ENCODE measurements at places on chromosomes 2 and 18.

- no peaks in the 10 kb centered on the region for H3K36me3 ChIP-seq
- H3K27me3 ChIP-seq = no peaks in the 10 kb centered on the region
- H3K4me3 ChIP-seq = no peak overlapping the region
- no peak overlapping the region for H3K27ac ChIP-seq
- no peak for DNase-seq
These were observed 234.4 kb downstream of the SOCS6 start for GRCh38 chr18:70523035-70523791.

GRCh38 chr2:106849253-106849652, 36.7 kb downstream of the ST6GAL2 start:
- H3K4me1 ChIP-seq = peaks cover 48% of the 10 kb centered on the region
- H3K27ac ChIP-seq = peak overlapping the region; percentile 91
- no peaks in the 10 kb centered on the region for H3K27me3 ChIP-seq
- DNase-seq = no peak

DNA sequence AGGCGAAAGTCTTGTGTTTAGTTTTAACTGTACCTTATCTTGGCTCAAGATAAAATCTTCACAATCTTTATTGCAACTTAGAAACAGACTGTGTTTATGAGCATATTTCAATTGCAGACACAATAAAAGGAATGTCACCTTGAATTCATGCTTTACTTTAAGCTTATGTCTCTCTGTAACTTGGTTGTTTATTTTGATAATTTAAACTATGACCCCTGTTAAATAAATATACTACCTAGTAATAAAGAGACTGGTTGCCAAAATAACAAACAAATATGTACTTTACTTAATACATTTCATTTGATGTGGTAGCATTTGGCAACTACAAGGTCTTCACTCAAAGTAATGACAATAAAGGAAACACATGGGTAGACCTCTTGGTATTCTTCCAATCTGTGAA, 202.6 kb downstream of the KCNJ3 start:
- H3K4me3 ChIP-seq = no peak overlapping the region
- H3K27ac ChIP-seq = no peak overlapping the region
- no peak for DNase-seq
- H3K4me1 ChIP-seq = no peaks in the 10 kb centered on the region
- H3K36me3 ChIP-seq = no peaks in the 10 kb centered on the region

DNA sequence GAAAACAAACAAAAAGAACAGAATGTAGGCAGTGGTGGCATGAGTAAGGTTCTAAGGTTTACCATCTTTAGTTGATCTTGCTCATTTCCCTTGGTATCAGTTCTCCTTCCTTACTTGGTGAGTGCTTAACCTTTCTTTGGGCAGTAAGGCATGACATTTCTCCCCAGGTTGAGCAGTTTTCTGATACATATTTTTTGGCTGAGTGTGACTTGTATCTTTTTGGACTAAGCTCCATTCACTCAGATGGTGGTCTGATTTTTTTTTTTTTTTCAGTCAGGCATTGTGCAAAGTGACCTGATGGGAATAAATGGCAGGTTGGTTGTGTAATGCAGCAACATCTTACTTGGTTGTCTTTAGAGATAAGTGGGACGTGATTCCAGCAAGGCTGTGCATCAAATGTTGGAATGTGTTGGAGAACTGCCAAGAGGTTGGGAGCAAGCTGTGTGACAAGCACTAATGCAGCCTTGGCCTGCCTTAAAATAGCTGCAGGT, 15.1 kb downstream of the SPTBN1 start:
- H3K36me3 ChIP-seq = no peaks in the 10 kb centered on the region
- H3K27me3 ChIP-seq = no peaks in the 10 kb centered on the region
- peaks cover 37% of the 10 kb centered on the region for H3K4me1 ChIP-seq
- DNase-seq = no peak
- H3K4me3 ChIP-seq = no peak overlapping the region

GRCh38 chr2:62456721-62457539, 49.1 kb downstream of the TMEM17 start:
- peak overlapping the region; percentile 91 for H3K4me3 ChIP-seq
- no peaks in the 10 kb centered on the region for H3K4me1 ChIP-seq
- peak; percentile 16 for DNase-seq
- no peaks in the 10 kb centered on the region for H3K36me3 ChIP-seq

GRCh38 chr2:237915576-237915975, 51.2 kb upstream of the UBE2F start:
- no peak for DNase-seq
- peaks cover 9% of the 10 kb centered on the region for H3K36me3 ChIP-seq

GRCh38 chr2:99987160-99987559, 155.2 kb downstream of the AFF3 start:
- no peak overlapping the region for H3K27ac ChIP-seq
- no peaks in the 10 kb centered on the region for H3K36me3 ChIP-seq
- H3K27me3 ChIP-seq = no peaks in the 10 kb centered on the region

DNA sequence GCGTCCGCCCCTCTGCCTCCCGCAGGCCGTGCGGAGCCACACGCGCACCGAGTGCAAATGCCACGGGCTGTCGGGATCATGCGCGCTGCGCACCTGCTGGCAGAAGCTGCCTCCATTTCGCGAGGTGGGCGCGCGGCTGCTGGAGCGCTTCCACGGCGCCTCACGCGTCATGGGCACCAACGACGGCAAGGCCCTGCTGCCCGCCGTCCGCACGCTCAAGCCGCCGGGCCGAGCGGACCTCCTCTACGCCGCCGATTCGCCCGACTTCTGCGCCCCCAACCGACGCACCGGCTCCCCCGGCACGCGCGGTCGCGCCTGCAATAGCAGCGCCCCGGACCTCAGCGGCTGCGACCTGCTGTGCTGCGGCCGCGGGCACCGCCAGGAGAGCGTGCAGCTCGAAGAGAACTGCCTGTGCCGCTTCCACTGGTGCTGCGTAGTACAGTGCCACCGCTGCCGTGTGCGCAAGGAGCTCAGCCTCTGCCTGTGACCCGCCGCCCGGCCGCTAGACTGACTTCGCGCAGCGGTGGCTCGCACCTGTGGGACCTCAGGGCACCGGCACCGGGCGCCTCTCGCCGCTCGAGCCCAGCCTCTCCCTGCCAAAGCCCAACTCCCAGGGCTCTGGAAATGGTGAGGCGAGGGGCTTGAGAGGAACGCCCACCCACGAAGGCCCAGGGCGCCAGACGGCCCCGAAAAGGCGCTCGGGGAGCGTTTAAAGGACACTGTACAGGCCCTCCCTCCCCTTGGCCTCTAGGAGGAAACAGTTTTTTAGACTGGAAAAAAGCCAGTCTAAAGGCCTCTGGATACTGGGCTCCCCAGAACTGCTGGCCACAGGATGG, 7.1 kb upstream of the WNT10A start:
- no peaks in the 10 kb centered on the region for H3K36me3 ChIP-seq
- no peak for DNase-seq
- H3K27ac ChIP-seq = no peak overlapping the region
- H3K4me3 ChIP-seq = no peak overlapping the region
- H3K4me1 ChIP-seq = peaks cover 11% of the 10 kb centered on the region

DNA sequence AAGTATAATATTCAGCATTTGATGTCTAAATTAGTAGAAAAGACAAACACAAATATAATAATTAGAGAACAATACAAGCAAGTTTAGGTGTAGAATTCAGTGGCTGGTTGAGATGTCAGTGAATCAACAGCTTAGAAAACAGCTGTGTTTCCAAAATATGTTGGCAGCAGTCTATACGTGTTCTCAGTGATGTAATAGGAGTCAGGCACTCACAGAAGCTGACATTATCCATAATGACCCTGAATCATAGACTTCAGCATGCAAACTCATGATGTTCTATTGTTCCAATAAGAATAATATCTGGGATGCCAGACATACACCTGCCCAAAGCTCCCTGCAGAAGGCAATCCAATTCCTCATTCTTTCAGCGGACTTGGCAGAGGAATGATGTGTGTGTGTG, 164.7 kb downstream of the SLC8A1 start:
- DNase-seq = no peak
- no peaks in the 10 kb centered on the region for H3K27me3 ChIP-seq
- H3K36me3 ChIP-seq = no peaks in the 10 kb centered on the region
- H3K4me3 ChIP-seq = no peak overlapping the region
- H3K27ac ChIP-seq = no peak overlapping the region
- H3K4me1 ChIP-seq = peaks cover 28% of the 10 kb centered on the region

GRCh38 chr2:225998653-225999052, 599.1 kb downstream of the NYAP2 start:
- no peaks in the 10 kb centered on the region for H3K27me3 ChIP-seq
- H3K27ac ChIP-seq = no peak overlapping the region
- no peak for DNase-seq

- H3K27ac ChIP-seq = peak overlapping the region; percentile 96
- H3K27me3 ChIP-seq = no peaks in the 10 kb centered on the region
- H3K36me3 ChIP-seq = peaks cover 4% of the 10 kb centered on the region
- peaks cover 71% of the 10 kb centered on the region for H3K4me1 ChIP-seq
These were observed 6.8 kb downstream of the LBH start for GRCh38 chr2:30237966-30238800.

DNA sequence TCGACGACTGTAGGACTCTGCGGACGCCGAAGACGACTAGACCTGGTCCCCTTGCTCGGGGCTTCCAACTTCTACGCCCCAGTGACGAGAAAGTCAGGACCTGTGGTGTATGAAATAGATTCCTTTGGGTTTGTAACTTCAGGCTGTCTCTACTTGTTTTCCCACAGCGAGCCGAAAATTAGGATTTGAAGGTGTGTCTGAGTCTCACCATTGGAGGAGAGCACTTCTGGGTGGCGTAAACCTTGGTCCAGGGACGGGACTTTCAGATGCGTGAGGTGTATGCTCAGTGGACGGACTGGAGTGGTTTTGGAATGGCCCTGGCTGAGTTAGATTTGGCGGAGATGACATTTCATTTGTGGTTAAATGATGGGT, 1.3 kb downstream of the BIRC6 start:
- peaks cover 34% of the 10 kb centered on the region for H3K4me1 ChIP-seq
- DNase-seq = no peak
- no peak overlapping the region for H3K27ac ChIP-seq
- no peaks in the 10 kb centered on the region for H3K36me3 ChIP-seq
- no peaks in the 10 kb centered on the region for H3K27me3 ChIP-seq
- H3K4me3 ChIP-seq = peak overlapping the region; percentile 99

DNA sequence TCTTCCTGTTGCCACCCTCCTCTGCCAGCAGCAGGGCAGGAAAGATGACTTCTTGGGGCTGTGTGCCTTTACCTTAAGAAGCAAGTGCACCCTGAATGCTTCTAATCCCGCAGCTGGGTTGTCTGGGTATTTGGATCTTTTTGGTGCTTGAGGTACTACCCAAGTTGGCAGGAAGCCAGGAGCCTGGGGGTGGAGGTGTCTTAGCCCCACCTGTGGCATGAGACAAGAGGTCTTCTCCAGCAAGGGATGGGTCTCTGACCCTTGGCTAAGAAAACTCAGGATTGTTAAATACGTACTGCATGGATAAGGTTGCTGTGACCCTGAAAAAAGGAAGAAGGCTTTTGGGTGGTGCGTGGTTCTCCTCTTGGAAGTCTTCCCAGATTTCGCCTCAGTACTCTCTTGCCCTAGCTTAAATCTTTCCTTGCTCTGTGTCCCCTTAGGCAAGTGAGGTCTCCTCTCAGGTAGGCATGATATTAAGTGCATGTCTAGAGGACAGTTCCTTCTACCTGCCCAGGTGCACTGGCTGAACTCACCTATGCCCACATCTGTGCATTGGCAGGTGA, 4.3 kb downstream of the HPCAL1 start:
- no peaks in the 10 kb centered on the region for H3K36me3 ChIP-seq
- H3K27ac ChIP-seq = no peak overlapping the region
- peaks cover 32% of the 10 kb centered on the region for H3K4me1 ChIP-seq
- H3K27me3 ChIP-seq = no peaks in the 10 kb centered on the region
- DNase-seq = no peak

GRCh38 chr2:98478907-98479306, 34.2 kb downstream of the INPP4A start:
- no peak overlapping the region for H3K4me3 ChIP-seq
- DNase-seq = no peak
- H3K36me3 ChIP-seq = no peaks in the 10 kb centered on the region
- no peak overlapping the region for H3K27ac ChIP-seq

- H3K27me3 ChIP-seq = no peaks in the 10 kb centered on the region
- no peaks in the 10 kb centered on the region for H3K36me3 ChIP-seq
- no peak for DNase-seq
- peaks cover 21% of the 10 kb centered on the region for H3K4me1 ChIP-seq
These were observed 34.4 kb downstream of the PCARE start for GRCh38 chr2:29039718-29040480.

DNA sequence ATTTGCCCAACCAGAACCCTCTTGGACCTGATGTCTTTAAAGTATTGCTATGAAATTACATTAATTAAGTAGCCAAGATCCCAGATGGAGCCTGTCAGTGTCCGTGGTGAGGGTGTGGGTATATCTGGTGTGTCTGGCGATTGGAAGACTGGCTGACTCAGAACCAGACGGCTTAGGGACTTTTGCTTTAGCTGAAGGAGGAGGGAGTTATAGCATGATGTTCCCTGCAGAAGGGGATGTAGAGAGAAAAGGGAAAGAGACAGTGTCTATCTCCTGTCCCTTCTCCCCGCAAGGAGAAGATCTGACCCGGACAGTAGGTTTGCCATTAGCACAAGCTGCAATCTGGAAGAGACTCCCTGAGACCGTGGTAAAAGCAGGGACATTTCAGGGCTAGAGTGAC, 60.6 kb downstream of the POU3F3 start:
- no peaks in the 10 kb centered on the region for H3K27me3 ChIP-seq
- H3K27ac ChIP-seq = no peak overlapping the region
- no peaks in the 10 kb centered on the region for H3K36me3 ChIP-seq
- no peak for DNase-seq

GRCh38 chr2:231069379-231070054, 12.8 kb downstream of the PSMD1 start:
- no peaks in the 10 kb centered on the region for H3K4me1 ChIP-seq
- no peak overlapping the region for H3K4me3 ChIP-seq
- no peak for DNase-seq
- peaks cover 44% of the 10 kb centered on the region for H3K36me3 ChIP-seq

DNA sequence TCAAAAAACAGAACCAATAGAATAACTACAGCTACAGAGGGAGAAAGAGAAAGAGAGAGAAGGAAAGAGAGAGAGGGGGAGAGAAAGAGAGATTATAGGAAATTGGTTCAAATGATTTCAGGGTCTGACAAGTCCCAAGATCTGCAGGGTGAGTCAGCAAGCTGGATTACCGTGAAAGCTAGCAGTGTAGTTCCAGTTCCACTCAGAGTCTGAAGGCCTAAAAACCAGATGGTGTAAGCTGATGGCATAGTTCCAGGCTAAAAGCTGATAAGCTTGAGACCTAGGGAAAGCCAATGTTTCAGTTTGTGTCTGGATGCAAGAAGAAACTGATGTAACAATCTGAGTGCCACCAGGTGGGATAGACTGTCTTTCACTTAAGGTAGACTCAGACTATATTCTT, 397.7 kb downstream of the TRIB2 start:
- H3K36me3 ChIP-seq = no peaks in the 10 kb centered on the region
- DNase-seq = no peak
- no peaks in the 10 kb centered on the region for H3K4me1 ChIP-seq
- no peaks in the 10 kb centered on the region for H3K27me3 ChIP-seq
- H3K27ac ChIP-seq = no peak overlapping the region
- no peak overlapping the region for H3K4me3 ChIP-seq

All from thoracic aorta (tissue), 2 donors.